NCI-H526 (cell line): ENCODE measurements at places on chromosomes 16 and 17.
A peak's percentile ranks its signal among the peaks of the same experiment; 100 is the strongest.

DNA sequence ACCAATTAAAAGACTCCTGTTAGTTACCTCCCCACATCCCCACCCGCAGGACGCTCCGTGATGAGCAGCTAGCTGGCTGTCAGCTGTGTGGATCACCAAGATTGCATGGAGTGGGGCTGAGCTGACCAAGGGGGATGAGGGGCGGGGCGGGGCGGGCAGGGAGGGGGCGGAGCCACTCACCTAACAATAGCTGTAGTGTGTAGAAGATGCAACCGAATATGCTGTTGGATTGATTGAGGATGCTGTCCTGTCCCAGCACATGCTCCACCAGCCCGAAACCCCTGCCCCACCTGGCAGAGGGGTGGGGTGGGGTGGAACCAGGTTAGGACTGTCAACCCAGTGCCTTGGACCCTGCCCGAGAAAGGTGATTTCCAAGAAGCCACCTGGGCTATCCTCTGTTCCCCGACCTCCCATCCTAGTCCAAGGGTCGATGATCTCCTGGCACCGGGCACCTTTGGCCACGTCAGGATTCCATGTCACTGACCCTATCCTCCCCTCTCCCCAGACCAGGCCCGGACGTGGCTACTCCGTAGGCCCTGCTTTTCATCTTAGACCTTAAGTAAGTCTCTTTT lies 1.4 kb downstream of the VKORC1 start:
- DNase-seq = peak; percentile 47

- no peak for DNase-seq
These were observed 65.4 kb upstream of the B4GALNT2 start for GRCh38 chr17:49067163-49067562.

GRCh38 chr17:40452921-40453378 lies 9.7 kb downstream of the IGFBP4 start:
- no peak for DNase-seq

DNA sequence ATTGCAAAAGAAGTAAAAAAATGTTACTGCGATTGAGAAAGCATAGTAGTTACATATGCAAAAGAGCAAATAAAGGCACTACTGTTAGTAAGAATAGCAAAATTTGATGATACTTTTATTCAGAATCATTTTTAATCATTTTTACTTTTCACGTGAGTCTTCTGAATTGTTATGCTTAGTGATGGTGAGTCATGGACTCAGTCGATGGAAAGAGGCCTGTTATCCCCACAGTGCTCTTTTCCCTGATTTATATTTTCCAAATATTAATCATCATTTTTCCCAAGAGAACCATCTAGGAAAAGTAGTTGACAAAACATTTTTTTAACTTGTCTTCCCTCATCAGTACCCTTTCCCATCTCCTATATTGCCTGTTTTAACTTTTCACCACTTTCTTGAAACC lies 181.1 kb downstream of the CHD9 start:
- DNase-seq = no peak

GRCh38 chr17:76076765-76077583 lies 2.0 kb upstream of the ZACN start:
- no peak for DNase-seq

- no peak for DNase-seq
These were observed 57.2 kb upstream of the MGAT5B start for GRCh38 chr17:76810956-76811355.

DNA sequence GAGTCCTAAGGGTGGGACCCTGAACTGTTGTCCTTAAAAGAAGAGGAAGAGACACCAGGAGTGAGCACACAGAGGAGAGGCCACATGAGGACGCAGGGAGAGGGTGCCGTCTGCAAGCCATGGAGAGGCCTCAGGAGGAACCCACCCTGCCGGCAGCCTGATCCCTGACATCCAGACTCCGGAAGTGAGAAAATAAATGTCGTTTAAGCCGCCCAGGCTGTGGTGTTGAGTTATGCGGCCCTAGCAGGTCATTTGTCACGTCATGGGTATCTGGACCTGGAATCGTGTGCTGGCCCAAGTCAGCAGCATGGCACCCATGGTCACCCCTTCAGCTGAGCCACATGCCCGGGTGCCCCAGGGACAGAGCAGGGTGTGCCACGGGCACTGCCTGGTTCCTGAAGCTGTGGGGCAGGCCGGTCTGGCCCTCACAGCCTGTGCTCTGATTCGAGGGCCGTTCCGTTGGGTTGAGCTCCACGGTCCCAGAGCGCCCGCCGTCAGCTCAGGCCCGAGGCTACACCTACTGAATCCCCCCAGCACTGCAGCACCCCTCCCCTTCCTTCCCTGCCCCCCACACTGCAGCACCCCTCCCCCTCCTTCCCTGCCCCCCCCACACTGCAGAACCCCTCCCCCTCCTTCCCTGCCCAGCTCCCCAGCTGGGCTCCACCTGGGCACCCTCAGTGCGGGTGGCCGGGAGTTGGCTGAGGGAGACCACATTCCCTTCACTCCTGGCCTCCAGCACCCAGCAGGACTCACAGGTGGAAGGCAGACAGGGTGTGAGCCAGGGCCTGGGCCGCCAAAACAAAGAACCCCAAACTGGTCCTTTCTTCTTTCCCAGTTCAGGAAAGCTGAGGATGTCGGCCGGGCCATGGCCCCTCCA lies 2.7 kb upstream of the CCDC57 start:
- DNase-seq = peak; percentile 24

DNA sequence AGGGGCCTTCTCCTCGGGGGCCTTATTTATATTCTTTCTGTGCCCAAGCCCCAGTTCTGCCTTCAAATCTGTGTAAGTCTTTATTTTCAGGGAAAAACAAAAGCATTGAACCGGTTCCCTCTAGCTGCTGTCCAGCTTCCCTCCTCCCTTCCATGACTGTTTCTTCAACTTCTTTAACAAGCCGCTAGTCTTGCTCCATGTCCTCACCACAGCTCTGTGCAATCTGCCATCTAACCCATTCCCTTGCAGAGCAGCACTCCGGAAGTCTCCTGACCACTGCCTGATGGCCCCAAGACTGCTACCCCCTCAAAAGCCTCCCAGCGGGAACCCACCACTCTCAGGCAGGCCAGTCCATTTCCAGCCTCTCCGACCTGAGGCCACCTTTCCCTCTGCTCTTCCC lies 16.9 kb downstream of the EMC8 start:
- no peak for DNase-seq

GRCh38 chr17:38872027-38872511 lies 2.2 kb downstream of the LASP1 start:
- no peak for DNase-seq

- peak; percentile 27 for DNase-seq
These were observed 241.7 kb downstream of the SEC14L1 start for GRCh38 chr17:77382356-77382911.

DNA sequence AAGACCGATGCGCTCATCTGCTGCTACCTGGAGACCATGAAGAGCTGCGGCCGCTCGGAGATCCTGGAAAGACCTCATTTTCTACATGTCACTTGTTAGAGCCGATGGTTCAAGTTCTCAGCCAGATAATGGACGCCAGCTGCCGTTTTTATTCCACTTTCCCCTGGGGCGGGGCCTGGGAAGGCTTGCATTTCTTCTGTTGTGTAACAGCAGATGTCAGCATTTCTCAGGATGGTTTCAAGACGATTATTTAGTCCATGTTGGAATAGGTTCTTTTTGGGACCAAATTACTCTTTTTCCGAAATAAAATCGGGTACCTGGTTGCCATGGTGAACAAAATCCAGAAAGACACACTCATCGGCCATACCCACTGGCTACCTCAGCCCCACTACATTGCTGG lies 1418.3 kb downstream of the CDH11 start:
- no peak for DNase-seq

- no peak for DNase-seq
These were observed 49.8 kb upstream of the XYLT1 start for GRCh38 chr16:17520561-17520960.

DNA sequence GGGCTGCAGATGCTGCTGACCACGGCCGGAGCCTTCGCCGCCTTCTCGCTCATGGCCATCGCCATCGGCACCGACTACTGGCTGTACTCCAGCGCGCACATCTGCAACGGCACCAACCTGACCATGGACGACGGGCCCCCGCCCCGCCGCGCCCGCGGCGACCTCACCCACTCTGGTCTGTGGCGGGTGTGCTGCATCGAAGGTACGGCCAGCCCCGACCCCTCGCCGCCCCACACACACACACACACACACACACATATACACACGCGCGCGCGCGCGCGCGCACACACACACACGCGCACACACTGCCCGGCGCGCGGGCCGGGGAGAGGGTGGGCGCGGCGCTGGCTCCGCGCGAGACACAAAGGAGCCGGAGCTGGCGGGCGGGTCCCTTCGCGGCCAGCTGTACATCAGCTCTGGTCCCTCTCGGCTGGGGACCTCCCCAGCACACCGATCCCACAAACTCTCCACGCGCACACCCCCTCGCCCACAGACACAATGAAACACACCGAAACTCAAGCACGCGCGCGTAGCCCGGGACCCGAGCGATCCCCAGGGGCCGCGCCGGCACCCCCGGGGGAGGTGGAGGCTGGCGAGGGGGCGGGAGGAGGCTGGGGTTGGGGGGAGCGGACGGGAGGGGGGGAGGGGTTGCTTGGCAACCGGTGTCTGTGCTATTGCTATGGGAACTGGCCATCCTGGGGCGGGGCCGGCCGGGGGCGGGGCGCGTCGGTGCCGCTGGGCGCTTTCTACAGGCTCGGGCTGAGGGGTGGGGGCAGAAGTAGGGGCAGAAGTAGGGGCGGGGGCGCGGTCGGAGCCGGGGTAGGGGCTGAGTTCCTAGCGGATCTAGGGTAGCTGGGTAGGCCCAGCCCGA lies 658 bp downstream of the CACNG4 start:
- DNase-seq = peak; percentile 37

GRCh38 chr17:34850023-34850422 lies 111.2 kb downstream of the CCT6B start:
- no peak for DNase-seq

- DNase-seq = no peak
These were observed at the start of gene XYLT1 for GRCh38 chr16:17470908-17471718. XYLT1 (minus strand) TSS chr16:17470960; CDS start chr16:17470796, 164 bp downstream.

GRCh38 chr16:11301645-11302501 lies 20.7 kb upstream of the PRM1 start:
- DNase-seq = no peak

- DNase-seq = peak; percentile 86
These were observed 55.0 kb upstream of the GSE1 start for GRCh38 chr16:85557971-85558657.

GRCh38 chr17:39739885-39740356 lies 2.2 kb downstream of the GRB7 start:
- DNase-seq = no peak

DNA sequence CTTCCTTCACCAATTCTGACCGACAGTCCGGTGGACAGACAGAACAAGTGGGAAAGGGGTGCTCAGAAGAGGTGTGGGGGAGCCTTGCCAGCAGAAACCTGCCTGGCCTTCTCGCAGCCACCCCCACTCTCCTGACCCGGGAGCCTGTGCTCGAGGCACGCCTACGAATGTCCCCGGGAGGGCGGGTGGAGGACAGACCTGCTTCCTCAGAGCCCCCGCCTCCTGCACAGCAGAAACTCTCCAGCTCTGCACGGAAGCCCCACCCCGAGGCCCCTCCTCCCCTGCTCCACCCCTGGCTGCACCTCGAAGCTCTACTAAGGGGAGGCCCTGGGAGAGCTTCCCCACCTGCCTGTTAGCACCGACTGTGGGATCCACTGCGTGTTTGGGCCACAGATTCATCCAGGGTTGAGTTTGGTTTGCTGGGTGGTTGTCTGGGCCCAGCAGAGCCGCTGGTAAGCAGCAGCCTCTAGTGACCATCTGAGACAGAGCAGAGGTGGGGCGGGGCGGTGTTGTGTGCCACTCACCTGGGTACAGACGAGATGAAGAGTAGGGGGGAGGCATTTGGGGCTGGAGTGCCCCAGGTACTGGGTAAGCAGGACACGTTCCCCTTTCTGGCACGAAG lies 6.2 kb downstream of the TAF1C start:
- no peak for DNase-seq

DNA sequence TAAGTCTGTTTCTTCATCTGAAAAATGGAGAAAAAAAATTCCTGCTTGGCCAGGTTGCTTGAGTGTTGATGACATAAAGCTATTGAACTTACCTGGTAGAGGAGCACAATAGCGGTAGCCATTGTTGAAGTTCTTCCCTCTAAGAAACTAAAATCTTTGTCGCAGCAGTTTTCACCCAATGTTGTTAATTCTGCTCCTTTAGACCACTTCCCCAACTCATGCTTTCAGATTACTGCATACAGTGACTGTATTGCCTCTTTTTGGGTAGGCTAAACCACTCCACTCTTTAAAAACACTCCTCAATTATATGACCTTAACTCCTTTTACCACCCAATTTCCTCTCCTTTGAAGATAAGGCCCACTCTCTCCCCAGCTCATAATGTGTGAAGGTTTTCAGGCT lies 35.7 kb upstream of the CCL2 start:
- DNase-seq = no peak

DNA sequence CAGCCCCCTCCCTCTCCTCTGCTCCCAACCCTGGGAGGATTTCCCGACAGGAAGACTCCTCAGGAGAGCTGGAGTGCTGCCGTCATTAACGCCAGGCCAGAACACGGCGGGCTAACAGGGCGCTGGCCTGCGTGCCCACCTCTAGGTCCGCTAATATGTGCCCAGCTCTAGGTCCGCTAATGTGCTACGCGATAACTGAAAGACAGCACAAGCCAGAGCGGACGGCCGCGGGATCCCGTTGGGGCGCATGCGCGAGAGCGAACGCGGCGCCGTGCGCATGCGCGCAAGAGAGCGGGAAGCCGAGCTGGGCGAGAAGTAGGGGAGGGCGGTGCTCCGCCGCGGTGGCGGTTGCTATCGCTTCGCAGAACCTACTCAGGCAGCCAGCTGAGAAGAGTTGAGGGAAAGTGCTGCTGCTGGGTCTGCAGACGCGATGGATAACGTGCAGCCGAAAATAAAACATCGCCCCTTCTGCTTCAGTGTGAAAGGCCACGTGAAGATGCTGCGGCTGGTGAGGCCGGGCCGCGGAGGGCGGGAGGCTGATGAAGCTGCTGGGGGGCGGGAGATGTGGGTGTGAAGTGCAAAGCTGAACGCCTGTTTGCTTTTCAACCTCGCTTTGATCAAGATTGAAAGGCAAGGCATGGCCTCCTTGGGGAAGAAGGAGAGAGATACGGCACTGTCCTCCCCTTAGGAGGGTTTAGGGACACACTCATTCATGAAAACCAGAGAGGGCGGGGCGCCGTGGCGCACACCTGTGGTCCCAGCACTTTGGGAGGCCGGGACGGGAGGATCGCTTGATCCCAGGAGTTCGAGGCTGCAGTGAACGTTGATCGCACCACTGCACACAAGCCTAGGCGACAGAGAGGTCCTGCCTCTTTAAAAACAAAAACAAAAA lies at the start of gene CKLF:
Gene CKLF (plus strand): TSS at position 291 of the 892 bp plus-strand sequence. CDS start 140 bp downstream, at position 431.
- peak; percentile 11 for DNase-seq

- no peak for DNase-seq
These were observed 32.1 kb downstream of the MAP1LC3B start for GRCh38 chr16:87424266-87424665.

- no peak for DNase-seq
These were observed 153.5 kb downstream of the VPS53 start for GRCh38 chr17:561116-561515.

DNA sequence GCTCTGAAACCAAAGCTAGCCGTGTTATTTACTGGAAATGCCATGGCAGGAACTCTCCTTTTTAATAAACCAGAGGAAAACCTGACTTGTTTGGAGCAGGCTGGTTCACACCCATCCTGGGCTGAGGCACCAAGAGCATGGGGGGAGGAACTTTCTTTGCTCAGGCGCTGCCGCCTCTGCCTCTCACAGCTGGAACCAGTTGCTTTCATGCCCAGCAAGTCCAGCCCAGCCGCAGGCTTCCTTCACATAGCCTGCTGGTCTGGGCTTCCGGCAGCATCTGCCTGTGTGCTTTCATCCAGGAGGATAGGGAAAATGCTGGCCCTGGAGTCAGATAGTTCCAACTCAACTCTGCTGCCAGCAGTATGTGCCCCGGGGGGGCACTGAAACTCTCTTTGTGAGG lies 88.1 kb upstream of the ASIC2 start:
- no peak for DNase-seq

- DNase-seq = peak; percentile 79
These were observed 43.6 kb downstream of the NOS2 start for GRCh38 chr17:27756467-27757371.
